Dorsolateral prefrontal cortex (tissue), 122 donors: ENCODE measurements at places on chromosomes 3 and 15.

DNA sequence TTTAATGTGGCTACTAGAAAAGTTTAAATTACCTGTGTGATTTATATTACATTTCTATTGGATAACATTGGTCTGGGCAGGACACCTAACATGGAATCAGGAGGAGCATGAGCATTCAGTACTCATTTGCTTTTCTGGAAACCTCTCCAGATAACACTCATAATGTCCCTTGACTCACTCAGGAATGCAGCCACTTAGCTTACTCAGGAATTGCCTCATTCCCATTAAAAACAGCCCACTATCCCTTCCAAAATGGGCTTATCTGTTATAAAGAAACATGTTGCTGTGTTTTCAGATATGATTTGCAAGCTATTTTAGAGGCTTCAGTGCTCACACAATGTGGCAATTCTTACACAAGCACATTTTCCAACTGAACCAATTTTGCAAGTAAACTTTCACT, 17.1 kb downstream of the GBE1 start:
- no peak for DNase-seq

DNA sequence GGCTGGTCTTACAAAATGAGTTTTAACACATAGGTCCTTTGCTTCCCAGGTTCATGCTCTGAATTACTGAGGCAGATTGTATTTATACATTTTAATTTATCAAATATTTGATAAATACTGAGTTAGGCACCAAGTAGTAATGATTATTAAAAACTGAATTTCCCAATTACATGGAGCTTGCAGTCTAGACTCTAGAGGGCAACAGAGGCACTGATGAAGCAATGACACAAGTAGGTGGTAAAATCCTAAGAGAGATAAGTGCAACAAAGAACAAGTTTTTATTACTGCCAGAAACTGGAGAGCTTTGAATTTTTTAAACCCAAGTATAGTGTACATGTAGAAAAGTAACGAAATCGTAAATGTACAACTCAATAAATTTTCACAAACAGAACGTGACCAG, 406.2 kb upstream of the RARB start:
- no peak for DNase-seq

DNA sequence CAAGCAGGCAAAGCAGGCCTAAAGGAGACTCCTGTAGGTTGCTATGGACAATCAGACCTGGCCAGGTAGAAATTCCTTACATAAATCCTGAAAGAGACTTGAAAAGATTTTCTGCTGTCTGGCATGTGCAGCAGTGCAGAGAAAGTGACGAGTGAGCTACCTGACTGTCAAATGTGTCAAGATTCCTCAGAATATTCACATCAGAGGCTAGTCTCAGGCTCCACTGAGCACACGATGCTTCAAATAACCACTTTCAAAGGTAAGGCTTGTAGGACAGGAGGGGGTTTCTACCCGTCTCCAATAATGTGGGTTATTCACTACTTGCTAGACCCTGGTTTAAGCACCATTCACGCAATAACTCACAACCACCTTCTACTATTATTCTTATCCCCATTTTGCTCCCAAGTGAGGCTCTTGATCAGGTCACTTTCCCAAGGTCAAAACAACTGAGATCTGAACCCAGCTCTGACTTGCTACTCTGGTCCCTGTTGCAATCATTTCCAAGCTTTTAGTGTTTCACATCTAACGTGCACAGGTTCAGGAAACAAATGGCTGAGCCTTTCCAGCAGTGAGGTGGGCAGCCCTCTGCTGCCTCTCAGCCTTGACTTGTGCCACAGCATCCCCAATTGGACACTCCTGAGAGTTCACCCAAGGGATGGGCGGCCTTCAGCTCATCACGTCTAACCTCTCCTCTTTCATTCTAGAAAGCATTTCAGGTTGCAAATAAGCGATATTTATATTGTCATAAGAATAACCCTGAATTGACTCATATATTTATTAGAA, 329.9 kb upstream of the WNT5A start:
- DNase-seq: no peak

- DNase-seq: no peak
Observed at GRCh38 chr15:101269479-101270223, 7.6 kb downstream of the SELENOS start.

GRCh38 chr3:150703299-150703755, 393 bp downstream of the ERICH6 start:
- no peak for DNase-seq

DNA sequence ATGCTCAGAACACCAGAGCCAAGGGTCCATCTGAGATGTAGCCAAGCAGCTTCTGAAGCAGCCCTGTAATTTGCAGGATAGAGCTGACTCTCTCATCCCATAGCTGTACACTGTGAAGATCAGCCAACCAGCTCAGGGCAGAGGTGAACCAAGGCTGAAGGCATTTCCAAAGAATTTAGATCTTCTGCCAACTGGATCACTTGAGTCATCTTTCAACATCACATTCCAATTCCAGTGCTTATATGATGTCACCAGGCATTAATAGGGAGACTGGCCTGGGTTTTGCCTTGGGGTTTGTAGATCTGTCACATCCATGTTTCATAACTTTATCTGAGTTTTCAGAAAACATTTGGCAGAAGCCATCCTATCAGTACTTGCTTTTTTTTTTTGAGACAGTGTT, 98.2 kb downstream of the NR2F2 start:
- no peak for DNase-seq

DNA sequence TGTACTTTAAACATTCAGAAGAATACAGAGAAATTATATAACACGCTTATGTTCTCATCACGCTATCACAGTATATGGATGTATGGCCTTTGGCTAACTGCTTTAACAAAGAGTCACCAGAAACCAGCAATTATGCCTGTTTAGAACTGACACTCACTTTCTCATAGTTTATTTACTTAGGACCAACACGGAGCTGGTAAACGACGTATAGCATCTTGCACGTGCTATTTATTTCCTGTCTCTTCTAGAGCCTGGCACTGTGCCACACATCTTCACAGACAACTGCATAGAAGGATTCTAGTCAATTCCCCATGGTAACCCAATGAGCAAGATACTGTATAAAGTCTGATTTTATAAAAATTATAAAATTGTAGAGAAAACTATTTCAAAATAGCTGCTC, 43.6 kb downstream of the TBC1D2B start:
- DNase-seq: no peak

- no peak for DNase-seq
Observed at GRCh38 chr3:108698461-108698860, 58.7 kb downstream of the RETNLB start.

DNA sequence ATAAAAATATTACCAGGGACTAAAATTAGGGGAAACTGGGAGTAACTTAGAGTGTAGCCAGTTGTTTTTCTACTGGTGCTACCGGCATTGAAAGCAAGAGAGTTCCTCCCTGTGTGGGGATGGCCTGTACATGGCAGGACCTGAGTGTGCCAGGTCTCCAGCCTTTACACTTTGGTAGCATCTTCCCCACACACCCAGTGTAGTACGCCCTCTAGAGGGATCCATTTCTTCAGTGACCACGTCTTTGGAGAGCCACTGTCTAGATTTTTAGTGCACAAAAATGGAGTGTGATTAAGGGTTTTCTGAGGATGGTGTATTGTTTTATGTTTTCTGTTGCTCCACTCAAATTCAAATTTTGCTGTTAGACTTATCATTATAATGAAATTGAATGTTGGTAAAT, 507.0 kb upstream of the TPRG1 start:
- DNase-seq: no peak
